ENCODE measurements at places on chromosomes 2 and 18.

- DNase-seq = no peak
Measured at GRCh38 chr2:134465228-134466105, 211.6 kb downstream of the MGAT5 start.

- DNase-seq = no peak
Measured at GRCh38 chr2:215812966-215813365, 200.4 kb downstream of the MREG start.

DNA sequence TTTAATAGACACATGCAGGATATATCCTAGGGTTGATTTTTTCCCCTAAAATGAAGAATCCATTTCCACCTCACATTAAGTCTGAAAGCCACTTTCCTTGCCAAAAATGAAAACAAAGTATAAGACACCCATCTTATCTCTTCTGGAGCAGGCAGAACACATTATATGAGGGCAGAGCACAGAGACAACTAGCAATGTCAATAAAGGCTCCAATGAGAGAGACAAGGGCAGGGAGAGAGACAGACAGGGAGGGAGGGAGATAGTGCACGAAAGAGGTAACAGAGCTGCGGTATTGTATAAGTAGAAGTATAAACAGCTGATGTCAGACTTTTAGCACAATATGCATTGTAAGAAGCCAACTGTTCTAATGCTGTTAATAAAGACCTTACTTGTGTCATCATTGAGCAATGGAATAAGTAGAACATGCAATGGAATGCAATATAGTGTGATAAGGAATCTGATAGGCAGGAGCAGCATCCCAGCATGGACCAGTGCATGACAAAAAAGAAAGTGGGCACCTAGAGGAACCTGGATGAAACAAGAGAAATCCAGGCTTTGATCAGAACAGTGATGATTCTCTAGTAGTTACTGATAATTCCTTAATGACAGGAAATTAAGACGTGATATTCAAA is 150.6 kb upstream of the TCF4 start:
- no peak for DNase-seq

- DNase-seq = peak; percentile 54
Measured at GRCh38 chr2:171160119-171160955, at the start of gene TLK1. Gene TLK1, minus strand, starts transcription at chr2:171160893. Its CDS starts 465 bp downstream, at chr2:171160428.

DNA sequence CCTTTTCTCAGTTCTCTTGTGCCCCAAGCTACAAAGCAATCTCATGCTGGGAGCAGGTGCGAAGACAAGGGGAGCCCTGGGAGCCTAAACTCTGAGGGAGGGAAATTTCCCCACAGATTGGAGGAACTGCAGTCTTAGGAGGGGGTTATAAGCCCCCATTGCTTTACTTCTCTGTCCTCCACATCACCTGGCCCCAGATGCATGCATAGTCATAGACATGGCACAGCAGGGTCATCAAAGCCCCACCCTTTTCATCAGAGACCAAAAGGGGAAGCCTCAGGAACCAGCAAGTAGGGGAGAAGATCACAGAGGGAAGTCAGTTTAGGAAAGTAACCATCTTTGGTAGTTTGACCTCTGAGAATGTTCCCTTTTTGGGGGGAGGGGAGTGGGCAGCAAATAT is 33.7 kb downstream of the LANCL1 start:
- DNase-seq = no peak

GRCh38 chr18:46751882-46752281 is 5.0 kb downstream of the ST8SIA5 start:
- DNase-seq = no peak

GRCh38 chr2:175575346-175576258 is 394.1 kb upstream of the ATP5MC3 start:
- DNase-seq = no peak

GRCh38 chr2:50026236-50026635 is 871.9 kb upstream of the FSHR start:
- DNase-seq = no peak

GRCh38 chr2:109533823-109534222 is 79.9 kb downstream of the SEPTIN10 start:
- DNase-seq = no peak

DNA sequence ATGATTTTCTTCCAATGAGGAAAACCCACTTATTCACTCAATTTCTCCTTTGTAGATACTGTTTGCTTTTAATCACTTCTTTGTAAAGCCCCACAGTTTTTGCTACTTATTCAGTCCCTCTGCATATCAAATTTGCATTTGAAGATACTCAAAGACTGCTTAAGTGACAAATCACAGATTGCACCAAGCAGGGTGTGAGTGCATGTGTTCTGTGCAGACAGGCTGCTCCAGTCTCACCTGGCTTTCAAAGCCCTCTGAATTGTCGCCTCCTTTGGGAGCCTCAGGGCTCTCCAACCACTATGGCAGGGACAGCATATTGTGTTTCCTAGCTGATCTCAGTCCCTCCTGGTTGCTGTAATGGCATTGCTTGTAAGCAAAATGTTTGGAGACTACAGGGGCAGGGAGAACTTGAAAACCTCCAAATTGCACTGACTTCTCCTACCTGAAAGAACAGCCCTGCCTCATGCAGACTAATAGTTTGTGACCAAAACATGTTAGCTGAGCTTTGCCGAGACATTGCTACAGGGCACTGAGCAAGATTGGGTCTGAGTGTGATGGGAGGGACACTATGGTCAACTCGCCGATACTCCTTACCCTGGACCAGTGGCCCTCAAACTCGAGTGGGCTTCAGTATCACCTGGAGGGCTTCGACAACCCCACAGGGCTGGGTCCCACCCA is 96.8 kb downstream of the POLE4 start:
- no peak for DNase-seq

- DNase-seq = no peak
Measured at GRCh38 chr2:239874636-239875356, 150.3 kb downstream of the NDUFA10 start.

DNA sequence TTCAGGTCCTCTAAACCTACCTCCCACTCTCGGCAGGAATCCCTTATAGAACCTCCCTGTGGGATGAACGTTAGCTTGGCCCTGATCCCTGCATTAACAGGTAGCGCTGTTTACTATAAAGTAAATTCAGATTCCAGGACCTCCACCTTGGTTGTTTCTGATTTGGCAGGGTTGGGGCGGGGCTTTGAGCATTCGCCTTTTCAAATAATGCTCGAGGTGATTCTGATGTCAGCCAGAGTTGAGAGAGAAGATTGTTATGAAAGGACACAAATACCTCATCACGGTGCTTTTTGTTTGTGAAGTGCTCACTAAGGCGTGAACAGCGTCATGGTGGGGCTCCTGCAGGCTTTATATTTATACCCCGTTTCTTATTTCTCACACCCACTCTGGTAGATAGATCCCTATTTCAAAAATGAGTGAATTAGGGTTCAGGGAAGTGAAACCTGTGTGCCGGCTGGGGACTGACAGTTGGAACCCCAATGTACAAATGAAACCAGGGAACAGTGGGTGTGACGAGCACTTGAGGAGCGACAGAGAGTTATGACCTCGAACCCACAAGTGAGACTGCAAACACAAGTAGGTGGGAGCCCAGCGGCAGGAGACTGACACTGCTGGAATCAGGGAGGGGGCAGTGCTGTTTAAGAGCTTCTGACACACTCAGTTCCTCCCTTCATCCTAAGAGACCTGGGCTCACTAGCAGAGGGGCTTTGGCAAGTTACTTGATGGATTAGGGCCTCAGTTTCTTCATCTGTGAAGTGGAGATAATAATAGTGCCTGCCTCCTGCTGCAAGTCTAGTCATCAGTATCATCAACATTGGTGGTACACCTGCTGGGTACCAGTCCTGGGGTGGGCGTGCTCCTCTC is 14.2 kb upstream of the CXCR4 start:
- DNase-seq = peak; percentile 60

GRCh38 chr2:195251214-195251613 is 405.8 kb upstream of the SLC39A10 start:
- DNase-seq = no peak

DNA sequence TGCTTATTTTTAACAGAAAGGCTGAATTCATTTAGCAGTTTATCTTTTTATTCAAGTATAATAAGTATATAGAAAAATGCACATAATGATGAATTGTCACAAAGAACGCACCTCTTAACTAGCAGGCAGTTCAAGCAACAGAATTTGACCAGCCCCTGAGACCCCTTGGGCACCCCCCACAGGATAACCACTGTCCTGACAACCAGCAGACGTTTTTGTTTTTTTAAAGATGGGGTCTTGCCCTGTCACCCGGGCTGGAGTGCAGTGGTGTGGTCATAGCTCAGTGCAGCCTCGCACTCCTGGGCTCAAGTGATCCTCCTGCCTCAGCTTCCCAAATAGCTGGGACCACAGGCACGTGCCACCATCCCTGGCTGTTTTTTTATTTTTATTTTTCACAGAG is 14.0 kb downstream of the PRELID3A start:
- no peak for DNase-seq

GRCh38 chr2:191050640-191050987 is 36.6 kb upstream of the STAT1 start:
- DNase-seq = no peak

DNA sequence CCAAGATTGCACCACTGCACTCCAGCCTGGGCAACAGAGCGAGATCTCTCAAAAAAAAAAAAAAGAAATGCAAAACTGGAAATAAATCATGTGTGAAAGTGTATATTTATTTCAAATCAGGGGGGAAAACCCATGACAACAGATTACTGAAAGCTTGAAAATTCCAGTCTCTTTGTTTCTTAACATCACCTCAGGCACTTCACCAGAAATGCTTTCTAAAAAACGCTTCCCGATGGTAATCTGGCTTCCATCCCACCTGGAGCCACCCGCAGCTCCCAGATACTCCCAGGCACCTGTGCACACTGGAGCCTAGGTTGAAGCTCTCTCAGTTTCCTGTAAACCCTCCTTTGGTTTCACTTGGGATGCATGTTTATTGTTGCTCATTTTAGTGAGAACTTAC is 7.2 kb upstream of the ITGB6 start:
- DNase-seq = no peak

- no peak for DNase-seq
Measured at GRCh38 chr2:205511221-205511620, 171.1 kb upstream of the NRP2 start.

- DNase-seq = no peak
Measured at GRCh38 chr2:216769626-216770025, 74.3 kb upstream of the IGFBP5 start.

- DNase-seq = no peak
Measured at GRCh38 chr2:96868555-96869280, 1.2 kb downstream of the SEMA4C start.

DNA sequence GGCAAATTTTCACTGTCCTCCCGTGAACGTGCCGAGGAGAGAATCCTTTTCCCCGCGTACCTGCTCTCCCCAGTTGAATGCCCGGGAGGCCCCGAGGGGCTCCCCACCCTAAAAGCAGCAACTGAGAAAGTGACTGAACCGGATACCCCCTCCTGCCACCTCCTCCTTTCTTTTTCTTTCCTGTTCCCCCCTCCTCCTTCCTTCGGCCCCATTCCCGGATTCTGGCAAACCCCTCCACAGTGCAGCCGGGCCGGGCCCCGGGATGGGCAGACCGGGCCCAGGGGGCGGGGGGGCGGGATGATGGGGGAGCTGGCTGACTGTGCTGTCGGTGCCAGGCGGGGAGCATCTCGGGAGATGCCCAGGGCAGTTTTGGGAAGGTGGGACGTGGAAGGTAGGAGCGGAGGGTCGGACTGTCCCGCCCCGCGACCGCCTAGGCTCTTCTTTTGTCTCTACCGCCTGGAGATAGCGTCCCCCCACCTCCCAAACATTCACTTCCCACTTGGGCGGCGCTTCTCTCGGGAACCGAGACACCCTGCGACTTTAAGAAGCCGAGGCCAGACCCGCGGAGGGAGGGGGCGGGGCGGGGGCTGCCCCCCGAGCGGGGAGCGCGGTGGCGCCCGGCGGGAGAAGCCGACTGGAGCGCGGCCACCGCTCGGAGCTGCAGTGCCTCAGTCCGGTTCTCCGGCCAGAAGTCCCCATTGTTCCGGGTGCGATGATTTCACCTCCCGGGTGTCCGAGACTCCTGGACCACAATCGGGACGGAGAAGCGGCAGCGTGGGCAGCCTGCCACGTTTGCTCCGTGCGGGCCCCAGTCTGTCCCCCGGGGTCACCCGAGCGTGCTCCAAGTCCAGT is 8.2 kb downstream of the DLX2 start:
- no peak for DNase-seq

- DNase-seq = no peak
Measured at GRCh38 chr18:31199190-31199769, 36.6 kb upstream of the DSC1 start.

GRCh38 chr2:207231106-207231865 is 65.5 kb upstream of the KLF7 start:
- no peak for DNase-seq

GRCh38 chr18:27404855-27405254 is 219.7 kb upstream of the CHST9 start:
- DNase-seq = no peak

GRCh38 chr2:156427074-156427473 is 9.1 kb upstream of the GPD2 start:
- no peak for DNase-seq

DNA sequence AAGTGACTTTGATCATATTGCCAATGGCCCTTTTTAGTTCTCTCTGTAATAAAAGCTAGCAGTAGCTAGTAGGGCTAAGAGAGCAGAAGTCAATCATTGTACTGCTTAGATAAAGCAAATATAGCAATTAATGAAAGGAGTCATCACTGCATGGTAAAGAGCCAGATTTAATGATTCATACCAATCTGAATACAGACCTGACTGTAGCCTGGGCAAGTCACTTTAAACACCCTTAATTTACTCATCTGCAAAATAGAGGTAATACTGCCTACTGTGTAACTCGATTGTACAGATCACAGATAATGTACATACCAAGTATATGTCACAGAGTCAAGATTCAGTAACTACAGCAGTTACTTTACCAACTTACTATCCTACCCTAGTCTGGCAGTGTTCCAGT is 63.6 kb downstream of the ASXL2 start:
- DNase-seq = no peak

- no peak for DNase-seq
Measured at GRCh38 chr18:31041271-31042083, 1.1 kb downstream of the DSC3 start.

- DNase-seq = no peak
Measured at GRCh38 chr2:233824373-233824772, 30.0 kb downstream of the HJURP start.

DNA sequence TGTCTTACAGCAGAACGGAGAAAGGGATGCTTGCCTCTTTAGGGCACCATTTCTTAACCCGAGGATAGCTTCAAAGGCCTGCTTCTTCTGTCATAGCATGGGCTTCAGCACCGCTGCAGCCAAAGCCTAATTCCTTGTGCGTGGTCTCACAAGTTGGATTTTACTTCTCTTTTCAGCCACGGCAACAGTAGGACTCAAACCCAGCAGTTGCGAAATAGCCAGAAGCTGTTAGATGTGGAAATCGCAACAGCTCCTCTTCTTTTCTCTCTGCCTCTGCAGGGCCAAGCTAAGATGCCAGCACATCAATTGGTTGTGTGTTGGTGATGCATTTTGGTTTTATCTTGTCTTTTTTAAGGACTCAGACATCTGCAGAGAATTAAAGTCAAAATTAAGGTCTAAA is 3.1 kb downstream of the NRXN1 start:
- no peak for DNase-seq

GRCh38 chr2:53964257-53964952 is 6.4 kb downstream of the PSME4 start:
- DNase-seq = no peak

GRCh38 chr18:78805840-78806239 is 173.8 kb upstream of the SALL3 start:
- no peak for DNase-seq

- no peak for DNase-seq
Measured at GRCh38 chr2:219598308-219599078, 836 bp downstream of the STK11IP start.

Measured in activated T-helper 1 cell treated with anti-CD3 and anti-CD28 coated beads, Interleukin-2, amount 50 U/mL, for 16 hours (primary cell).